ENCODE measurements at places on chromosomes 16 and 17. TPM values are rescaled to one million over a fixed set of nuclear protein-coding genes. Genes with fewer than 3 reads are reported as not detected.

DNA sequence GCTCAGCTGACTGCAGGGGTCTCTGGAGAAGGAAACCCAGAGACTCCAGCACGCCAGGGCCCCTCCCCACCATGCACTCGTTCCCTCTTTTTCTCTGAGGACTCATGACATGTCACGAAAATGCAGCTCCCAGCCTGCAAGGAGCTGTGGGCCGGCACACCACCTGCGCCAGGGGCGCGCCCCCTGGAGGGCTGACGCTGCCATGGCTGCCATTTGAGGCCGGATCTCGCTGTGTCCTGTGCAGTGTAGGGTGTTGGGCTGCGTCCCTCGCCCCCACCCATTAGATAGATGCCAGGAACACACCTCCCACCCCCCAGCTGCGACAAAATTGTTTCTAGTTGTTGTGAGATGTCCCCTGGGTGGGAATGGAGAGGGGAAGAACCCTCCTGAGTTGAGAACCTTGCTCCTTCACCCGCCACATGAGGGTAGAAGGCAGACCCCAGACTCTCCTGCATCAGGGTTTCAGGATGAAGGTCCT, 8.2 kb downstream of the SYNGR2 start:
- no peak overlapping the region for H3K27ac ChIP-seq
- no peak overlapping the region for H3K4me3 ChIP-seq
- H3K36me3 ChIP-seq = no peaks in the 10 kb centered on the region

Gene KRT35
- not detected for total RNA-seq

DNA sequence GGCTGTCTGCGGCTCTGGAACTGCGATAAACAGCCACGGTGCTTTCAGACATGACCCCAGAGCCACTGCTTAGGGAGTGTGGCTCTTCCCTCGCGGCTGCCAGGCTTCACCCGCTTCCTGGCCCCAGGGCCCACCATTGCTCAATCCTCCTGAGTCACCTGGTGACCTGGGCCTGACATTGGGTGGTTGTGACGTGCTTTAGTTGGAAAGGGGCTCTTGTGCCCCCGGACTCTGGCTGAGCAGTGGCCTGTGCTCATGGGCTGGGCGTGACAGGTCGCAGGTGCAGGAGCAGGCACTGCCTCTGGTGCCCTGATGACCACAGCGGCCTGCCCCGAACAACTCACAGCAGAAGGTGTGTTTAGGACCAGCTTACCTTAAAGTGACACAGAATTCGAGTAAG, 8.6 kb upstream of the NUDT16L1 start:
- no peak overlapping the region for H3K4me3 ChIP-seq
- no peaks in the 10 kb centered on the region for H3K27me3 ChIP-seq
- H3K36me3 ChIP-seq = peaks cover 7% of the 10 kb centered on the region
- no peak overlapping the region for H3K27ac ChIP-seq

Gene NPIPA5
- 12.4 TPM for total RNA-seq

Gene ADGRG3
- total RNA-seq = not detected

DNA sequence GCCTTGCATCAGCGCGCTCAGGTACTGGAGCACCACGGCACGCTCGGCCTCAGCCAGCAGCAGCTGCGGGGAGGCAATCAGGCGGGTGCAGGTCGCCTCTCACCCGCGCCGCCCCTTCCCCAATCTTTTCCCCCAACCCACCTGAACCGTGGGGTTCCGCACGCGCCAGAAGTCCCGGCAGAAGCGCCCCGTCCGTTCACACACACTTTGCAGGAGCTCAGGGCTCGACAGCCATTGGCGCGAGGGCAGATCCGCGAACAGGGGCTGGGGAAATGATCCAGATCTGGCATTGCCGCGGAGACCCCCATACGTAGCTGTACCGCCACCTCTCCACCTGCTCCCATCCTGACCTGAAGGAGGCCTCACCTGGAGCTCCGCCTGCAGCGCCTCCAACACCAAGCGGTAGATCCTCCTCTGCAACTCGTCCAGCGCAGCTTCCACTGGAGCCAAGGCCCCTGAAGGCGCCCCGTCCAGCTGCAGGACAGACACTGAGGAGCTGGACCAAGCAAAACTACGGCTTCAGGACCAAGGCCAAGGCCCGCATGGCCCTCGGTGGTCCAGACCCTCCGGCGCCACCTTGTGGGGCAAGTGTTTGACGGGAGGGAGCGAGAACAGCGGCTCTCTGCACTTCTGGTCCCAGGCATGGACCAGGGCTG, 1.4 kb upstream of the MATCAP1 start:
- H3K27ac ChIP-seq = no peak overlapping the region
- H3K36me3 ChIP-seq = no peaks in the 10 kb centered on the region
- H3K4me3 ChIP-seq = no peak overlapping the region

DNA sequence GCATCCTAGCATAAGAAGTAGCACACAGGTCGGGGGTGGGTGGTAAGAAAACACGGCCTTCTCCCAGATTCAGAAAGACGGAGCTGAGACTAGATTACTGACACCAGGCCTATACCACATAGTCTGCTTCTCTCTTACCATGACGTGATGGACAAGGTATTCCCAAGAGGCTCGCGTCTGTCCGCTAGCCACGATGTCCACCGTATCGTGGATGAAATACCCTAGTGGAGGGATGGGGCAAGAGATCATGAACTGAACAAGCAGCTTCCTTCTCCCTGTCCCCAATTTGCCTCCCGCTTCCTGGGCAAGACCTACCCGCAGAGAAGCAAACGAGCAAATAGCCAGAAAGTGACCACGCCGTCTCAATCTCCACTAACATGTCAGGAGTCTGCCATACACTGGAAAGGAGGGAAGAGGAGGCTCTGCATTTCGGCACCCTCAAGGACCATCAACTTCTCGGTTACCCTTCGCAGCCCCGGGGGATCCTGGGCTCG, 820 bp downstream of the TLCD1 start:
- no peak for DNase-seq
- H3K27ac ChIP-seq = peak overlapping the region; percentile 72
- peaks cover 35% of the 10 kb centered on the region for H3K36me3 ChIP-seq
- H3K4me3 ChIP-seq = peak overlapping the region; percentile 49

DNA sequence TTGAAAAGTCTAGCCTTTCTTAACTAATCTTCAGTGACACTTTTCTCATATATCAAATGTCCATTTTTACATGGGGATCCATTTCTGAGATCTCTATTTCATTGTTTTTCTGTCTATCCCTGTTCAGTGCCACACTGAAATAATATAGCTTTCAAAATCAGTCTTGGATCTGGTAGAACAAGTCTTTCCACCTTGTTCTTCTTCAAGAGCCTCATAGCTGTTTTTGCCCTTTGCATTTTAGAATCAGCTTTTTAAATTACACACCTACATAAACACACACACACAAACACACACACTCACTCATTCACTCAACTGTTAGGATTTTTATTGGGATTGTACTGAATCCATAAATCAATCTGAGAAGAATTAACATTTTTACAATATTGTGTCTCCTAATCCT, 19.2 kb downstream of the GSDMB start:
- H3K27me3 ChIP-seq = no peaks in the 10 kb centered on the region
- H3K27ac ChIP-seq = no peak overlapping the region
- H3K4me1 ChIP-seq = peaks cover 14% of the 10 kb centered on the region
- no peak overlapping the region for H3K4me3 ChIP-seq

DNA sequence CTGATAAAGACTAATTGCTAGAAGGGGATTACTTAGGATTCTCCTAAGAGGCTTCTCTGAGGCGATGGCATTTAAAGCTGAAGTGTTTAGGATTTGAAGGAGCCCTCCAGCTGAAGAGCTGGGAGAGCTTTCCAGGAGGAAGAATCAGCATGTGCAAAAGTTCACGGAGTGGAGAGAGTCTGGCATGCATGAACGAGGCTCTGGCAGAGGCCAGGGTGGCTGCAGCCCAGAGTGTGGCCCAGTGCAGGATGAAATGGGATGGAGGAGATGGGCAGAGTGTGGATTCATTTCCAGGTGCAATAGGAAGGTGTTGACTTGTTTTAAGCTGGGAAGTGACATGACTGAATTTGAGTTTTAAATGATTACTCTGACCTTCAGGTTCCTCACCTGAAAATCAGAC, 249.0 kb upstream of the CCL2 start:
- H3K4me3 ChIP-seq = no peak overlapping the region
- H3K27ac ChIP-seq = no peak overlapping the region
- H3K4me1 ChIP-seq = no peaks in the 10 kb centered on the region
- DNase-seq = no peak
- peaks cover 2% of the 10 kb centered on the region for H3K27me3 ChIP-seq

Gene CMTM1
- total RNA-seq = 8.6 TPM

- no peak overlapping the region for H3K27ac ChIP-seq
- H3K4me1 ChIP-seq = no peaks in the 10 kb centered on the region
- DNase-seq = no peak
- H3K27me3 ChIP-seq = no peaks in the 10 kb centered on the region
- no peaks in the 10 kb centered on the region for H3K36me3 ChIP-seq
- H3K4me3 ChIP-seq = no peak overlapping the region
These were observed 121.3 kb upstream of the GSE1 start for GRCh38 chr16:85491798-85492294.

DNA sequence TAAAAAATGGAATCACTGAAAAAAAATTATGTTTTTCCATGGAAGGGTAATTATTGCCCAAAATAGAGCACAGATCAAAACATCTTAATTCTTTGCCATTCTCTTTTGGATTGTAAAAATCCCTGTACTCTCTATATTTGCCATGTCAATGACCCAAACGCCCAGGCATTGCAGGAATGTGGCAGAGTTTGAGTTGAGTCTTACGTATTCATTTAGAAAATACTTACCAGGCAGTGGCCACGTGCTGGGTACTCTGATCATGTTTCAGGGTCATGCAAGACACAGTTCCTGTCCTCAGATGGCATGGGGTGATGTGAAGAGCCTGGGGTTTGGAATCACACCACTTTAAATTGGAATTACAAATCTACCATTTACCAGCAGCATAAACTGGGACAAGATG, 267.7 kb downstream of the ABCC12 start:
- H3K4me3 ChIP-seq = no peak overlapping the region
- H3K27ac ChIP-seq = no peak overlapping the region

DNA sequence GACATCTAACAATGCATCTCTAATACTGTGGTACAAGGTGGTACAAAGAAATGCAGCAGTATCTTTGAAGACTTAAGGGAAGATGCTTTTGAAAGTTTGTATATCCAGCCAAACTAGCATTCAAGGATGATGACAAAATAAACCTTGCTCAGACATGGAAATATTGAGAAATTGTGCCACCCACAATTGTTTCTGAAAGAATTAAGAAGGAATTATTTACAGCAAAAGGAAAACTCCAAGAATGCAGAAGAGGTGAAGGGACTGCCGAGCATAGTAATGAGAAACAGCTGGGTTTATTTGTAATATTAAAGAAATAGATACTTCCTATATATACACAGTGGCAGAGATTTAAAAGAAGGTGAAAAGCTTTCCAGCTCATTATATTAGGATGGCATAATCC, 29.5 kb downstream of the PMFBP1 start:
- no peaks in the 10 kb centered on the region for H3K27me3 ChIP-seq
- H3K4me3 ChIP-seq = no peak overlapping the region
- H3K4me1 ChIP-seq = no peaks in the 10 kb centered on the region
- H3K27ac ChIP-seq = no peak overlapping the region

DNA sequence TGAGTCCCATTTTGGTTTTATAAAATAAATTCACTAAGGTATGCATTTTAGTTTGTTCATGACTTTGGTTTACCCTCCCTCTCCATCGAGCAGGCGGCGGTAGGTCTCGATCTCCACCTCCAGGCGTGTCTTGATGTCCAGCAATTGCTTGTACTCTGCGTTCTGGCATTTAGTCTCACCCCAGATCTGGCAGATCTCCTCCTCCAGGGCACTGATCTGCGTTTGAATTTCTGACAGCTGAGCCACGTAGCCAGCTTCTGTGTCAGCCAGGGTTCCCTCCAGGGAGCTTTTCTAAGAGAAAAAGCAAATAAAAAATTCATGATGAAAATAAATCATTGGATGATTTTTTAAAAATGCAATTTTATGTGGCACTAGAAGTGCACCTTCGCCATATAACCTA, 4.2 kb downstream of the KRT24 start:
- H3K36me3 ChIP-seq = no peaks in the 10 kb centered on the region
- no peak overlapping the region for H3K4me3 ChIP-seq
- H3K4me1 ChIP-seq = no peaks in the 10 kb centered on the region
- H3K27me3 ChIP-seq = no peaks in the 10 kb centered on the region
- no peak overlapping the region for H3K27ac ChIP-seq

DNA sequence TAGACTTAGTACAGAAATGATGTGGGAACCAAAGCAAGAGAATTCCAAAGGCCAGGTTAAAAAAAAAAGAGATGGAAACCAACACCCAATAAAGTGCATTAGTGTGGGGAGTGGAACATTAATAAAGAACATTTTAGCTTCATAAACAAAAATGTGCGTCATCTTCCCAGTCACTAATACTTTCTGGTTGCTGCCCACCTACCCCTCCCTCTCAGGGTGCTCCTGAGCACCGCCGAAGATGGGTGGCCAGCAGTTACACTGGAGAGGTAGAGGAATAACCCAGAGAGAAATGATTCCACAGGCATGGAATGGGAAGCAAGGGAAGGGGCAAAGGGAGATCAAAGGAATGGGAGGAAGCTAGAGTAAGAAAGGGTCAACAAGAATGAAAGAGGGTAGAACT, 6.0 kb upstream of the CHD3 start:
- no peak overlapping the region for H3K27ac ChIP-seq
- no peak overlapping the region for H3K4me3 ChIP-seq

Gene C1QTNF8
- not detected for total RNA-seq

Gene CTRB1
- total RNA-seq = not detected

- no peak for DNase-seq
- no peak overlapping the region for H3K27ac ChIP-seq
- H3K4me3 ChIP-seq = no peak overlapping the region
- H3K36me3 ChIP-seq = no peaks in the 10 kb centered on the region
- H3K27me3 ChIP-seq = no peaks in the 10 kb centered on the region
- H3K4me1 ChIP-seq = no peaks in the 10 kb centered on the region
These were observed 32.4 kb upstream of the EFCAB13 start for GRCh38 chr17:47291242-47291873.

DNA sequence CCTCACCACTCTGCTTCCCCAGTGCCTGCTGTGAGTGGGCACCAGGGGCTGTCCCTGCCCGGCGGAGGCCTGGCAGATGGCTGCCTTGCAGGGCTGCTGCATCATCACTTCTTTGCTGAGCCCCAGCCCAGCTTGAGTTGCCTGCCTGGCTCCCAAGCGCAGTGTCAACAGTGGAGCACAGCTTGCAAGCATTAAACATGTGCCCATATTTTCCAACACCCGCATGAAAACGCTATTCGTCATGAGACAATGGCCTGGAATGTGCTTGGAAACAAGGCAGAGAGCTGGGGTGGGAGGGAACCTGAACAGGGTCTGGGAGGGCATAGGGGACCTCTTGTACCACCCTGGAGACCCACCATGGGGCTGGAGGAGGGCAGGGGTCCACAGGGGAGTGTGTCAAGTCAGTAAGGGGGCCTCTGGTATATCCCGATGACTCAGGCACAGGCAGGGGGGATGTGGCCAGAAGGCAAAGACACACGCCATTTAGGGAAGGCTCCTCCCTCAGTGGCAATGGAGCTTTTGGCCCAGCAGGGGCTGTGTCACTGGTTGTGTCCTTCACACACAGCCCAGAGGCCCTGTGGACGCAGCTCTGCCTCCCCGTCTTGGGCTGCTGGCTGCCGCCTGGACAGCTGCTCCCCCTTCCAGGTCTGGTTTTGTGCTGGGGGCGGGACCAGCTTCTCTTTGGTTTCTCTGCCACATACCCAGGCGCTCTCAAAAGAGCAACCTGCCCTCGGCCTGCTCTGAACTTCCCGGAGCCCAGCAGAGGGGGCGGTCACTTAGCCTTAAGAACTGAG, 17.4 kb upstream of the MTSS2 start:
- no peak overlapping the region for H3K4me3 ChIP-seq
- no peak overlapping the region for H3K27ac ChIP-seq
- no peaks in the 10 kb centered on the region for H3K36me3 ChIP-seq
- no peak for DNase-seq
- H3K4me1 ChIP-seq = no peaks in the 10 kb centered on the region
- no peaks in the 10 kb centered on the region for H3K27me3 ChIP-seq
